ENCODE measurements at places on chromosomes 16 and 17.

DNA sequence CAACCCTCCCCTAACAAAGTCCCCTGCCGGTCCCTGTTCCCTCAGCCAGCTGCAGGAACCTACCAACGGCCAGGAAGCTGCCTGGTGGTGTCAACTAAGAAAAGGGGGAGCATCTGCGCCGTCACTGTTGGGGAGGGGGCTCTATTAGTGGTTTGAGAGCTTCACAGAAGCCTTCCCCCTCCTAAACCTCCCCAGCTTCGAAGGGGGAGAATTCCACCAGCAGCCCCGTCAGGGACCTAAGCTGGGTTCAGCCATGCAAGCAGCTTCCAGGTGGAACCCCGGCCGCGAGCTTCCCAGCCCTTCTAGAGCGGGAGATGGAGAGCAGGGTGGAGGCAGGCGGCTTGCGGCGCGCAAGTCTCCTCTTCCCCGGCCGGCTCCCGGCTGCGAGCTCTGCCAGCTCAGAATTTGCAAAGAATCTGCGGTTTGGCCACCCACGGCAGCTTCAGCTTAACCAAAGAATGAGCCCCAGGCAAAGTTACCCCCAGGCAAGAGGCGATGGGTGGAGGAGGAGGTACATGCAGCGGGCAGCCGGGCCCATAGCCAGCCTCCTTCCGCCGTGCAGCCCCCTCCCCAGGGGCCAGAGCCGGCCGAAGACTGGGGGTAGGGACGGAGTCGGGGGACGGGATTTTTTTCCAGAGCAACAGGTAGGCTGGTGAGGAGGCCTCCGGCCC, 33.7 kb downstream of the DDX19A start:
- H3K4me3 ChIP-seq: peak overlapping the region; percentile 81
- peak overlapping the region; percentile 72 for H3K27ac ChIP-seq
- DNase-seq: peak; percentile 74
- no peaks in the 10 kb centered on the region for H3K4me1 ChIP-seq
- H3K36me3 ChIP-seq: no peaks in the 10 kb centered on the region

DNA sequence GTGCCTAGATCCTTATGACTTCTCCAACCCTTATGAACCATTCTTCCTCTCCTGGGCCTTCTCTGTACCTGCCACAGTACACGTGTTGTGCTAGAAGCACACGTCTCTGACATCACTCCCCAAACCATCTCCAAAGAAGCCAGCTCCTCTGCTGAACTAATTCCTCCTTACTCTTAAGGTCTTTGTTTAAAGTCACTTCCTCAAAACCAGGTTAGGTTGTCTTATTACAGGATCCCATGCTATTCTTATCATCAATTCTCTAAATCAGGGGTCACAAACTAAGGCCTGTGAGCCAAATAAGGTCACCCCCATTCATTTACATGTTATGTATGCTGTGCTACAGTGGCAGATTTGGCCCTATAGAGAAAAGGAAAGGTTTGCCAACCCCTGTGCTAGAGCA, 4.0 kb downstream of the SUPT6H start:
- H3K4me3 ChIP-seq: no peak overlapping the region
- no peak overlapping the region for H3K27ac ChIP-seq
- H3K4me1 ChIP-seq: peaks cover 8% of the 10 kb centered on the region
- no peaks in the 10 kb centered on the region for H3K36me3 ChIP-seq
- H3K27me3 ChIP-seq: no peaks in the 10 kb centered on the region

DNA sequence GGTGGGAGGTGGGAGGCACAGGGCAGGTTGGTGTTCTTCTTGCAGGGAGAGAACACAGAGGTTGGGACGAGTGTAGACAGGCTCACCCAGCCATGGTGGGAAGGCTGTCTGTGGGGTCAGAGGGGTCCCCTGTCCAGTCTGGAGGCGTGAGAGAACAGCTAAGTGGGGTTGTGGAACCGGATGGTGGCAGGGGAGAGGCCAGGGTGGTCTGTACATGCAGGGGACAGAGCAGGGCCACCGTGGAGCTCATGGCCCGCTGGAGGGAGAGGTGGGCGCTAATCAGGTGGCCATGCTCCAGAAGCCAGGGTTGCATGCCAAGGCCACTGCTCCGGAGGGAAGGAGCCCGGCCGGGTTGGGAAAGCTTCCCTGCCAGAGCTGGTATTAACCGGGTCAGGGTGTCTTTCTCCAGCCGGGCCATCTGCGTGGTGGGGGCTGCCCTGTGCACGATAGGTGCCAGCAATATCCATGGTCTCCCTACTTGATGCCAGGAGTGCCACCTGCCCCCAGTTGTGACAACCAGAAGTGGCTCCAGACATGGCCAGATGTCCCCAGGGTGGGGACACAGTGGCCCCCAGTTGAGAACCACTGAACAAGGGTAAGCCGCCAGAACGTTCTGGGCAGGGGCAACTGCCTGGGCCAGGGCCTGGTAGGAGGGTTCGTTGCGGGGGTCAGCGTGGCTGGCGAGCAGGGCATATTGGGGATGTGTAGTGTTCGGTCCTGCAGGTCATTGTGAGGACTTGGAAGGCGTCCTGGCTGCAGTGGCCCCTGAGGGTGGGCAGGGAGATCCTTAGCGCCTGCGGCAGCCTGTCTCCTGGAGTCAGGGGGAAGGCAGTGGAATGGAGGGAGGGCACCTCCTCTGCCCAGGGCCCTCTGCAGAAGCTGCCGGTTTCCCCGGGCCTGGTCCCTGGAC, 5.1 kb downstream of the SNN start:
- DNase-seq: no peak
- no peaks in the 10 kb centered on the region for H3K36me3 ChIP-seq
- no peak overlapping the region for H3K27ac ChIP-seq
- H3K4me1 ChIP-seq: peaks cover 25% of the 10 kb centered on the region

DNA sequence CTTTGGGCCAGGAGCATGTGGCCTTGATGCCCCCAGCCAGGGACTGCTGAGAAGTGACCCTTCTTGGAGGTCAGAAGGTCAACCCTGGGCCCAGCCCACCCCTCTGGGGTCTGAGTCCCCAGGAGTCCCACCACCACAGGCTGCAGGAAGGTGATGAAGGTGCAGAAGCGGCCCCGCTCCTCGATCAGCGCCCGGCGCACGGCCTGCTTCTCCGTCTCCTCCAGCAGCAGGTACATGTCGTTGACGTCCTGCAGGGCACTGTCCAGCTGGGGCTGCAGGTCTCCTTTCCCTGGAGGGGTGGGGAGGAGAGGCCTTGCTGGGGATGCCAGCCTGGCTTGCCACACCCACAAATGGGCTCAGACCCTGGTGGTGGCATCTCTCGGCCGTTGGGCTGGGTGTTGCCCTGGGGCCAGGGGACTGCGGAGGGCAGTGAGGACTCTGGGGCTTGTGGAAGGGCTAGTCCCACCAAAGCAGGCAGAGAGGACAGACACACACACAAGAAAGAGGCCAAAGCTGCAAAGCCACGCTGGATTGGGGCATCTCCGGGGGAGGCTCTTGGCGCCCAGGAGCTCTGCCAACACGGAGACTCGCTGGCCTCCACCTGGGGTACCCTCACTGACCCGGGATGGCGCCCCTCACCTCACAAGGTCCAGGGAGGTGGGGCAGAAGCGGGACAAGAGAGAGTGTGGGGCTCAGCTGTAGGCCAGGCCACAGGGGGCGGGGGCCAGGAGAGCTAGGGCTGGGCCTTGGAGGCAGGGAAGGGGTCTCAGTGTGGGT, 7.5 kb downstream of the MTSS2 start:
- DNase-seq: no peak
- no peaks in the 10 kb centered on the region for H3K4me1 ChIP-seq
- no peak overlapping the region for H3K4me3 ChIP-seq
- no peaks in the 10 kb centered on the region for H3K36me3 ChIP-seq

DNA sequence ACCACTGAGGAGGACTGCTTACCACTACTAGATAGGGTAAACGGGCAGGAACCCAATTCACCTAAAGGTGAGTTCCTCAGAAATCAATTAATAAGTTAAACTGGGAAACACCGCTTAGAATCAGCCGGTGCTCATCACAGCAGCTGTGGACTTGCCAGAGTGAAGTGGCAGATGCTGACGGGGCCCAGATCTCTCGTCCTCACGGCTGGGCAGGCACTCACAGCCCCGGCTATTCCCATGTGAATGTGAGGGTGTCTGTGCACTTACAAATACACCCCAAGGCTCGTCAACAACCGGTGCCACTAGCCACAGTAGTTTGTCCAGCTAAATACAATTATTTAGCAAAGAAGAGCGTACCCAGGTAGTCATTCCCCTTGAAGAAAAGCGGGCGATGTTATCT, 29.7 kb downstream of the MBTPS1 start:
- no peak overlapping the region for H3K27ac ChIP-seq
- peaks cover 8% of the 10 kb centered on the region for H3K36me3 ChIP-seq
- no peaks in the 10 kb centered on the region for H3K4me1 ChIP-seq
- H3K27me3 ChIP-seq: no peaks in the 10 kb centered on the region
- no peak overlapping the region for H3K4me3 ChIP-seq

GRCh38 chr17:2613089-2613808, 19.8 kb downstream of the PAFAH1B1 start:
- no peak overlapping the region for H3K4me3 ChIP-seq
- no peaks in the 10 kb centered on the region for H3K4me1 ChIP-seq
- H3K36me3 ChIP-seq: no peaks in the 10 kb centered on the region
- no peak for DNase-seq

DNA sequence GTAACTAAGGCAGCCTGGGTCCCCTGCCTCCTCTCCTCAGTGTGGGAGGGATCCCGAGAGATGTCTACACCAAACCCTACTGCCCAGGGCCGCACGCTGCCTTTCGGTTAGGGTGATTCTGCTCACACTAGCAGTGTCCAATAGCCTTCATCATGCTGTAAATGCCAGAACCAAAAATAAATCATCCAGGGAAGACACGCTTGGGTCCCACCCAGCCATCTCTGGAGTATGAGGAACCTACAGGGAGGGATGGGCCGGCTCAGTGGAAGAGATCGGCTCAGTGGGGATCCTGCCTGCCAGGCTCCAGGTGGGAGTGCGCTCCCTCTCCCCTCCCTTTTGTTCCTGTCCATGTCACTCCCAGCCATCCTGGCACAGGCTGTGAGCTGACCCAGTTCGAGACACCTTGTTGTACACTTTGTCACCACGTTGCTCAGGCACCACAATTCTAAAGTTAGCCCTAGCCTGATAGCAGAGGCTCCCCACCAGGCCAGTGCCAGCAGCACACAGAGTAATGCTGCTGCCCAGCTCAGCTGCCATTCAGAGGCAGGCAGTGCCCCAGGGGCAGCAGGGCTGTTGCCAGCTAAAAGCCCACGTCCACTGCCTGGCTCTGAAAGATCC, 24.5 kb downstream of the PEMT start:
- H3K36me3 ChIP-seq: no peaks in the 10 kb centered on the region
- peaks cover 12% of the 10 kb centered on the region for H3K4me1 ChIP-seq
- H3K27me3 ChIP-seq: no peaks in the 10 kb centered on the region
- no peak overlapping the region for H3K4me3 ChIP-seq
- DNase-seq: no peak
- H3K27ac ChIP-seq: no peak overlapping the region

GRCh38 chr16:49629851-49630250, 226.1 kb downstream of the ZNF423 start:
- H3K4me3 ChIP-seq: no peak overlapping the region
- no peak for DNase-seq
- no peaks in the 10 kb centered on the region for H3K27me3 ChIP-seq
- no peaks in the 10 kb centered on the region for H3K36me3 ChIP-seq

GRCh38 chr17:75753514-75754377, 11.2 kb downstream of the GALK1 start:
- peaks cover 9% of the 10 kb centered on the region for H3K4me1 ChIP-seq
- no peak overlapping the region for H3K27ac ChIP-seq
- H3K36me3 ChIP-seq: no peaks in the 10 kb centered on the region
- H3K4me3 ChIP-seq: peak overlapping the region; percentile 46
